Ovary (tissue), 10 donors: ENCODE measurements at places on chromosomes 5 and 9. TPM values are rescaled to one million over a fixed set of nuclear protein-coding genes. Genes with fewer than 3 reads are reported as not detected.

GRCh38 chr5:73135429-73136054 lies 15.2 kb downstream of the TMEM171 start:
- no peak overlapping the region for H3K27ac ChIP-seq
- H3K4me3 ChIP-seq = no peak overlapping the region
- H3K27me3 ChIP-seq = no peaks in the 10 kb centered on the region
- no peaks in the 10 kb centered on the region for H3K4me1 ChIP-seq

DNA sequence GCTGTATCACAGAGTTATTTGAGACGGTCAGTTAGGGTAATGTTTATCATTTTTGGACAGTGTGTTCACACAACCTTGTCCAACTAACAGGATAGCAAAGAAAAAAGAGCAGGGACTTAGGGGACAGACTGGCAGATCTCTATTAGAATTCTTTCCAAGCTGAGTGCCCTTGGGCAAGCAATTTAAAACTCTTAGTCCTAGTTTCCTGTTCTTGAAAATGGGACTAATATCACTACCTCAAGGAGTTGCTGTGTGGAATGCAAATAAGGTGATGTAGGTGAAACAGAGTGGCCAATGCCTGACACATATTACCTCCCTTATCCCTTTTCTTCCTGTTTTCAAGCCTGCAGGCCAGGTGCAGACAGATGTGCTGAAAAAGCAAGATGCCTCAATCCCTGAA lies 186.7 kb downstream of the PAPPA start:
- no peaks in the 10 kb centered on the region for H3K4me1 ChIP-seq
- H3K4me3 ChIP-seq = no peak overlapping the region
- H3K27ac ChIP-seq = no peak overlapping the region
- H3K27me3 ChIP-seq = no peaks in the 10 kb centered on the region

GRCh38 chr5:159324102-159324755 lies 6.1 kb downstream of the IL12B start:
- no peaks in the 10 kb centered on the region for H3K27me3 ChIP-seq
- no peaks in the 10 kb centered on the region for H3K4me1 ChIP-seq
- H3K27ac ChIP-seq = no peak overlapping the region
- no peak for DNase-seq

DNA sequence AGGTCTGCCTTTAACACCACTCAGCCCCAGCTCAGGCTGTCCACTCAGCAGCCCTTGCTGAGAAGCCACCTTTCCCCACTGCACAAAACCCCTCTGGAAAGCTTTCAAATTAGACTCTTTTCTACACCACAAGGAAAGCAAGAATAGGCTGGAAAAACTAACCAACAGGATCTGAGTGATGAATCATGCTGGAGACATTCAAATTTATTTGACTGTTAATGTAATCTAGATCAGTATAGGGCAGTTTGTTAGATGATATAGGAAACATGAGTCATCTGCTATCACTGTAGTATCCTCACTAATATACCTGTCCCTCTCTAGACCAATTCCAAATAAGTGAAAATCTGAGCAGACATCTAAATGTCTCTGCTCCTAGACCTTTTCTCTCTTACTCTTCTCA lies 127.8 kb upstream of the PAM start:
- no peak overlapping the region for H3K4me3 ChIP-seq
- DNase-seq = no peak
- no peaks in the 10 kb centered on the region for H3K4me1 ChIP-seq
- H3K27ac ChIP-seq = no peak overlapping the region

GRCh38 chr5:15013654-15014463 lies 142.3 kb upstream of the ANKH start:
- H3K4me1 ChIP-seq = peaks cover 2% of the 10 kb centered on the region
- DNase-seq = no peak
- no peaks in the 10 kb centered on the region for H3K27me3 ChIP-seq
- H3K36me3 ChIP-seq = no peaks in the 10 kb centered on the region

GRCh38 chr5:132500931-132501628 lies 10.5 kb upstream of the IRF1 start:
- H3K4me1 ChIP-seq = peaks cover 10% of the 10 kb centered on the region
- no peaks in the 10 kb centered on the region for H3K36me3 ChIP-seq
- DNase-seq = no peak

- no peaks in the 10 kb centered on the region for H3K36me3 ChIP-seq
- H3K4me1 ChIP-seq = no peaks in the 10 kb centered on the region
- no peak overlapping the region for H3K27ac ChIP-seq
- H3K27me3 ChIP-seq = no peaks in the 10 kb centered on the region
- H3K4me3 ChIP-seq = no peak overlapping the region
Observed at GRCh38 chr5:43802651-43803050, 199.7 kb downstream of the NNT start.

GRCh38 chr9:34326690-34327089 lies 2.4 kb downstream of the KIF24 start:
- DNase-seq = no peak
- no peaks in the 10 kb centered on the region for H3K4me1 ChIP-seq

DNA sequence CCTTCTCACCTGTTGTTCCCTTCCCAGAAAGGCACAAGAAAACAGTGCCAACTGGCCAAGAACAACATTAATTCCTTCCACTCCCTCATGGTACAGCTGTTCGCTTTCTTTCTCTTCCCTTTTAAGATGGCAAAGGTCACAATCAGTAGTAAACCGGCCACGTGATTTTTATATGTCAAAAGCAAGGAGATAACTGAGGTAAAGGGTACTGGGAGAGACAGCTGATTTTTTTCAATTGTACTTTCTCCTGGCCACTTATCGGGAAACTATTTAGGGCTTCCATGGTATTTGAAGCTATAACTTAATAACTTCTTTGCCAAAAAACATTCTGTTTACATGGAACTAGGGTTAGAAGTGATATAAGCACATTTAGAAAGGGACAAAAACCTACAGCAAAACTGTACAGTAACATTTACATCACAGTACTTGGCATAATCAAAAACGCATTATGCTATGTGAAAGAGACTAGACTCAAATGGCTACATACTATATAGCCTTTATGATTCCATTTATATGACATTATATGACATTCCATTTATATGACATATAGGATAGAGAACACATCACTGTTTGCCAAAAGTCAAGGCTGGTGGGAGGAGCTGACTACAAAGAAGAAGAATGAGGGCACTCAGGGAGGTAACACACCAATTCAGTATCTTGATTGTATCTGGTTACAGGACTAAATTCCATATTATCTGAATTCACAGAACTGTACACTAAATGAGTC lies 24.8 kb downstream of the PLPP1 start:
- no peak overlapping the region for H3K4me3 ChIP-seq
- H3K36me3 ChIP-seq = no peaks in the 10 kb centered on the region
- peaks cover 7% of the 10 kb centered on the region for H3K4me1 ChIP-seq
- no peak for DNase-seq
- H3K27ac ChIP-seq = no peak overlapping the region

DNA sequence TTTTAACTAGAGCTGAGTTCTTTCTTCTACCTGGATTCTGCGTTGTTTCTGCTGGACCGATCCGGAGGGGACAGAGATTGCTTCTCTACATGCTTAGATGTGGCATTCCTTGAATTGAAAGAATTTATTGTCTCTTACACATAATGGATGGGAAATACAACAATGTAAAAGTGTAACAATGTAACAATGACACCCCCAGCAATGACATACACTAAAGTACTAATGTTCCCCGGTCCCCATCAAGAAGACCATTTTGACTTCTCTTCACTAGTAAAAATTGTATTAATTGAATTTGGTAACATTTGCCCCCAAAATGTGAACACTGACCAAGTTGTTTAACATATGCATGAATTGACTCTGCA lies 760.2 kb downstream of the TAF11L14 start:
- no peaks in the 10 kb centered on the region for H3K4me1 ChIP-seq
- H3K4me3 ChIP-seq = no peak overlapping the region
- H3K36me3 ChIP-seq = no peaks in the 10 kb centered on the region
- H3K27me3 ChIP-seq = no peaks in the 10 kb centered on the region
- no peak overlapping the region for H3K27ac ChIP-seq

DNA sequence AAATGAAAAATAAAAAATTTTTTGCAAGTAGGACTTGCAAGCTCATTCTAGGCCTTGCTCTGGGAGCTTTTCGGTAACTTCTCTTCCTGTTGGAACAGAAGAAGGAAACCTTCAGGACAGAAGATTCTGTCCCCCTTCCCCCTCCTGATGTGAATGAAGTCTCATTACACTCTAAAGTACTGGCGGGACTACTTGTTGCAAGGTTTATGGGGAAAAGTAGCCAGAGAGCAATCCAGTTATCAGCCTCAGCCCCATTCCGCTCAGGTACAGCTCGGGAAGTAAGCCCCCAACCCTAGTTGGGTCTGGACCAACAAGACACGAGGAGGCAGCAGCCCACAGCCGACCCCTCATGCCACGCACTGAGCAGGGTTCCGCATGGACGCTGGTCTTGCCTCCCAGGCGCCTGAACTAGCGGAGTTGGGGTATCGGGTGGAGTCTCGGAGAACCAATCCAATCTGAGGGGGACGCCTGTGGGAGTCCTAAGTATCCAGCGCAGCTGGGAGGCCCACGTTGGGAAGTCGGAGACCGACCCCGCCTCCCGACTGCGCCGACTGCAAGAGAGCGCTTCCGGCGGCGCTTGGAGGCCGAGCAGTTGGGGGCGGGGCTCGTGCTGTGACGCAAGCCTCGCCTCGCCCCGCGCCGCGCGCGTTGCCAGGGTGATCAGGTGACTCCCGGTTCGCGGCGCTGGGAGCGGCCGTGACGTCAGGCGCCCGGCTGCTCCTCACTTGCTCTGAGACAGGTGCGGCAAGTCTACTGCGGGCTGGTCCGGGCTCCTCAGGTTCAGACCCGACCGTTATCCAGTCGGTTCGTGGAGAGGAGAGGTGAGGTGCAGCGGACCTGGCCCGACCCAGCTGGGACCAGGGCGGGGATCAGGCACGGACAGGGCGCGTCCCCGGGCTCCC lies at the start of gene CYSTM1:
Gene CYSTM1 (plus strand): TSS at position 724 of the 902 bp plus-strand sequence. CDS start 19,278 bp downstream, outside the sequence.
- no peaks in the 10 kb centered on the region for H3K36me3 ChIP-seq
- H3K27ac ChIP-seq = peak within 1 kb of the TSS; percentile 96
- peak within 1 kb of the TSS; percentile 80 for H3K4me3 ChIP-seq
- peaks cover 4% of the 10 kb centered on the region for H3K4me1 ChIP-seq
- no peaks in the 10 kb centered on the region for H3K27me3 ChIP-seq

DNA sequence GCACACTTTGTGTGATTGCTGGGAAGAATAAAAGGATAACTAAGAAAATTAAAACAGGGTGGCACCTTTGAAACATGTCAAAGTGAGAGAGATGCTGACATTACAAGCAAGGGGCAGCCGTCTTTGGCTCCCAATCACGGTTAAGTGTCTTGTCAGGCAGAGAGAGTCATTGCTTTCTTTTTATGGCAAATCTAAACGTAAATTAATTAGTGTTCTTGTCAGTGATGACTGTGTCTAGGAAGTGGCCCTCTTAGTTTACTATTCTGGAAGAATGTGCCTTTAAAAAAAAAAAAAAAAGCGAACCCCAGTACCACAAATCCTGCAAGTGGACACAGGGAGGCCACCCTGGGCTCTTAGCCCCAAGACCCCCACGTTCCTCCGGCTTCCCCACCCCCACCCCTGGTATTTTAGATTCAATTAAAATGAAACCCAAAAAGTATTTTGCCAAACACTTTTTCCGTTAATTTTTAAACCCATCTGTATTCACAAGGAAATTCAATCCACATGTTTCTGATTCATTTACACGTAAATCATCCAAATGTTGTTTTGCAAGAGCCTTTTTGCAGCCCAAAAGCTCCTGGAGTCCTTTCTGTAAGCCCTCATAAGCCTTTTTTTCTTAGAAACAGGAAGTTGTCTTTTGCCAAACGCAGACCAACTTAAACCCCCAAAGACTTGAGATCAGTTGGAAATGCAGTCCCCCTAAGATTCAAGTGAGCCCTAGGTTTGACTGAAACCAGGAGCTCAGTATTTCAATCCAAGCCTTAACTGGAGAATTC lies 399.3 kb downstream of the EBF1 start:
- no peaks in the 10 kb centered on the region for H3K36me3 ChIP-seq
- no peak overlapping the region for H3K4me3 ChIP-seq
- H3K27ac ChIP-seq = no peak overlapping the region
- peaks cover 3% of the 10 kb centered on the region for H3K4me1 ChIP-seq
- DNase-seq = no peak

GRCh38 chr5:149824846-149825245 lies 94.7 kb downstream of the PPARGC1B start:
- no peaks in the 10 kb centered on the region for H3K27me3 ChIP-seq
- H3K27ac ChIP-seq = no peak overlapping the region
- DNase-seq = peak; percentile 63
- H3K4me1 ChIP-seq = peaks cover 19% of the 10 kb centered on the region

- no peaks in the 10 kb centered on the region for H3K36me3 ChIP-seq
- H3K4me1 ChIP-seq = no peaks in the 10 kb centered on the region
- H3K4me3 ChIP-seq = no peak overlapping the region
- no peak for DNase-seq
- no peak overlapping the region for H3K27ac ChIP-seq
Observed at GRCh38 chr9:124274226-124274625, 16.5 kb downstream of the NEK6 start.

DNA sequence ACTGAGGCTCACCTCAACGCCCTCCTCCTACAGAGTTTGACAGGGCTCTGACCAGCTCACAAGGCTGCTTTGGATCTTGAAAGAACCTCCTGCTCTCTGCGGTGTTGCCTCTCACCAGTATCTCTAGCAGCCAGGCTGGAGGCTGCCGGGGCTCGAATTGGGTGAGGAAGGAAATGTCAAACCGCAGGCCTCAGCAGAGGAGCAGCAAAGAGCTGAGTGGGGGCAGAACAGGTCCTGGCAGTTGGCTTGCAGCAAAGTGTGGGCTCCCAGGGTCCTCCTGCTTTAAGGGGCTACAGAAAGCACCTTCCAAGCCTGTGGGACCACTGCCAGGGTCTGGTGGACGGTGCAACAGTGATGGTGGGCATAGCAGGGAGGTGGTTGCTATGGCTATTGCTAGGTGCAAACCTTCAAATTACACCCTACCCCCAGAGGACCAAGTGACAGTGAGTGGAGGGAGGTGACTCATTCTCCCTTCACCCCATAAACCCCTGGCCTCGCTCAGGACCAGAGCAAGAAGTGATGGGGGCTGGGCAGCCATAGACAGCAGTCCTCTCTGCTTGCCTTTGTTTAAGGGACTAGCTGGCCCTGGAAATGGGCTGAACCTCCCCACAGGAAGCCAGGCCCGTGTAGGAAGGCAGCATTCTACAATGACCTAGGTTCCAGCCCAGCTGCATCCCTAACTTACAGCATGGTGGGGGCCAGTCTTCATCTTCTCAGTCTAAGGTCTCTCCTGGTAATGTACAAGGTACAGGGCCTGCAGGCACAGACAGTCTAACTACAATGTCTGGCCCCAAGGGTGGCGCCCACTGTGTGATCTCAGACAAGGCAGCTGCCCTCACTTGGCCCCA lies 18.7 kb downstream of the LCP2 start:
- H3K36me3 ChIP-seq = no peaks in the 10 kb centered on the region
- H3K4me3 ChIP-seq = no peak overlapping the region
- peaks cover 4% of the 10 kb centered on the region for H3K4me1 ChIP-seq
- H3K27ac ChIP-seq = no peak overlapping the region

GRCh38 chr9:123127512-123128075 lies 94.1 kb downstream of the GPR21 start:
- DNase-seq = no peak
- no peaks in the 10 kb centered on the region for H3K36me3 ChIP-seq
- no peaks in the 10 kb centered on the region for H3K27me3 ChIP-seq
- no peak overlapping the region for H3K4me3 ChIP-seq
- no peaks in the 10 kb centered on the region for H3K4me1 ChIP-seq
- no peak overlapping the region for H3K27ac ChIP-seq

The ECSCR gene
- 43.5 TPM for polyA plus RNA-seq

The SMIM33 gene
- not detected for polyA plus RNA-seq

The ADGRD2 gene
- not detected for polyA plus RNA-seq

The IFNA2 gene
- polyA plus RNA-seq = not detected

The KIF4B gene
- not detected for polyA plus RNA-seq

The CPEB4 gene
- polyA plus RNA-seq = 26.0 TPM

The DOLPP1 gene
- 6.8 TPM for polyA plus RNA-seq

The FOXD4 gene
- 0.08 TPM for polyA plus RNA-seq

The CCL28 gene
- 3.2 TPM for polyA plus RNA-seq

The GARIN3 gene
- not detected for polyA plus RNA-seq

The SRP19 gene
- 38.1 TPM for polyA plus RNA-seq

The POLR1E gene
- 41.8 TPM for polyA plus RNA-seq
